ENCODE measurements at places on chromosomes 12 and 14. TPM values are rescaled to one million over a fixed set of nuclear protein-coding genes. Genes with fewer than 3 reads are reported as not detected.

The STYK1 gene
- not detected for total RNA-seq

The FBLN5 gene
- 85.3 TPM for total RNA-seq

The CCDC175 gene
- total RNA-seq = not detected

- no peak for DNase-seq
These were observed 95.9 kb downstream of the TTC7B start for GRCh38 chr14:90720336-90720735.

The DMAC2L gene
- 22.5 TPM for total RNA-seq
